Cardiac ventricle fibroblast (primary cell): ENCODE measurements at places on chromosomes 2 and 18. TPM values are rescaled to one million over a fixed set of nuclear protein-coding genes. Genes with fewer than 3 reads are reported as not detected.

SAG gene
- total RNA-seq: not detected in 2 replicates

FBXO41 gene
- total RNA-seq: 1.7 and 2.4 TPM in 2 replicates

MEP1B gene
- not detected in 2 replicates for total RNA-seq

KCNIP3 gene
- 14.0 and 14.2 TPM in 2 replicates for total RNA-seq

VRK2 gene
- total RNA-seq: 6.4 and 7.7 TPM in 2 replicates

CRYBA2 gene
- not detected in 2 replicates for total RNA-seq

KCNS3 gene
- 0.34 TPM in 1 of 2 replicates, not detected in the other for total RNA-seq

C1QL2 gene
- total RNA-seq: not detected in 2 replicates

SULT1C2 gene
- total RNA-seq: not detected in 2 replicates

CRYGD gene
- not detected in 2 replicates for total RNA-seq
